ENCODE measurements at places on chromosomes 11 and 22.

DNA sequence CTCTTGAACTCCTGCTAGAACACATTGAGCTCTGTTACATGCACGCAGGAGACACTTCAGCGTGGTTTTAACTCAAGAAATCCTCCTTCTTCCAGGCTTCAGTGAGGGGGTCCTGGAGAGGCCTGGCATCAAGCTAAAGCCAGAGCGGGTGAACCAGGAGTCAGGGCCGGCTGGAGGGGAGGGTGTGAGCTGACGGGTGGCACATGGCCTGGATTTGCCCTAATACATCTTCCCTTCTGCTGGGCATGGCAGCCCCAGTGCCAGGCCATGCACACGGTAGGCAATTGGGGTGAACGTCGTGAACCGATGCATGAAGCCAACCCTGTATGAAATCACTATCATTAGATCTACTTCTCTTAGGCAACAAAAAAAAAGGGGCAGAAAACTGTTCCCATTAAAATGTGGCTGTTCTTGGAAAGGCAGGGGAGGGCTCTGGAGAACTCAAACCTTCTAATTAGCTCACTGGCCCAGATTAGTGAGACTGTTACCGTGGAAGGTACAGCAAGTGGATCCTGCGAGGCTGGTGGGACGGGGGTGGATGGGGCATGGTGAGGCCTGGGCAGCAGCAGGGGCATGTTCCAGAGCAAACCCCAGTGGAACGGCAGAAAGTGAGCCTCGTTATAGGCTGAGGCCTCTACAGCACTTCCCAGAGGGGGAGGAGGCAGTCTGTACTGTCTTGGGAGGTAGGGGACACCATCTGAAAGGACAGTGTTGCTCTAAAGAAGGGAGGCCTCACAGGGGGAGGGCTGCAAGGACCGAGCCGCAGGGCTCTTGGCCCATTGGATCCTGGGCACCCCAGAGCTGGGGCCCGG lies 10.6 kb downstream of the IFT27 start:
- no peak for DNase-seq

GRCh38 chr11:130218501-130219070 lies 59.0 kb downstream of the ST14 start:
- no peak for DNase-seq

DNA sequence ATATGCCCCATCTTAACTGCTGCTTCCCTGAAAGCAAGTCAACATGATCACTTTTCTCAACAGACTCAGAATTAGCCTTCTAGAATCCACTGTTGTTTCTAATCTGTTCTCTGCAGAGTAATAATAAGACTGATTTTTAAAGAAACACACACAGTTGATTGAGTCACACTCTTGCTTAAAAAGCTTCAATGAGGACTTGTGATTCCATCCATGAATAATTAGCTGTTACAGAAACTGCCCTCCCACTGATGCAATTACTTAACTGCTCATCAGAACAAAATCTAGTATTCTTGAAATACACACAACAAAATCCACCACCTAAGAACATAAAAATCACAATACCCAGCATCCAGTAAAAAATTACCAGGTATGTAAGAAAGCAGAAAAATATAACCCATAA lies 100.5 kb upstream of the TIMP3 start:
- DNase-seq, result no peak

- no peak for DNase-seq
Observed at GRCh38 chr22:37421468-37421877, 5.8 kb downstream of the ELFN2 start.

DNA sequence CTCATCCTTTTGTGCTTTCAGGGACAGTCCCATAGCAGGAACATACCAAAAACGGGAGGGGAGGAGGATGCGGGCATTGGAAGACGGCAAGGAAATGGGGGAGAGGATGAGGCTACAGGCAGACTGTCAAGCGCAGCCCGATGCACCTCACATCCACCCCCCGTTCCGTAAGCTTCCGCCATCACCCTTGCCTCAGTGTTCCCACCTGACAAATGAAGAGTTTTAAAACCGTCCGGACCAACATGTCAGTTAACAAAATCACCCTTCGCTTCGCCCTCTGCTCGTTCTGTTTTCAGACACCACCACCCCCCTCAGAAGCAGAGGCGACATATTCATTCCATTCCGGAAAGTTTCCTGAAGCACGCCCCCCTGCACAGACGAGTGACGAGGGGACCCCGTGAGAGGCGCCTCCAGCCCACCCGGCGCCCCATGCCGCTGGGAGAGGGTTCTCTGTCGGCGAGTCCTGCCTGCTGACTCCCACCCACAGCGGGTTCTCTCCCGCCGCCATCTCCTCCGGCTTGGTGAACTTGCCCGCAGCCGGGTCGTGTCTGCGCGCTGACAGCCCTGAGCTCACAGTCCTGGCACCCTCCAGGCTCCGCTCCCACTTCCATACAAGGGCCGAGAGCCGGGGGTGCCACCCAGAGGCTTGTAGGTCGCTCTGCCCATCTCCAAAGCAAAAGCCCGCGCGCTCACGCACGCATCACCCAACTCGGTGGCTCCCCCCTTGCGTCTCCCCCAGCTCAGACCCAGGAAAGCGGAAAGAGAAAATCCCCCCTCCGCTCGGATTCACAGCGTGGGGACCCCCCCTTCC lies 1.5 kb downstream of the IGSF9B start:
- DNase-seq, result no peak

DNA sequence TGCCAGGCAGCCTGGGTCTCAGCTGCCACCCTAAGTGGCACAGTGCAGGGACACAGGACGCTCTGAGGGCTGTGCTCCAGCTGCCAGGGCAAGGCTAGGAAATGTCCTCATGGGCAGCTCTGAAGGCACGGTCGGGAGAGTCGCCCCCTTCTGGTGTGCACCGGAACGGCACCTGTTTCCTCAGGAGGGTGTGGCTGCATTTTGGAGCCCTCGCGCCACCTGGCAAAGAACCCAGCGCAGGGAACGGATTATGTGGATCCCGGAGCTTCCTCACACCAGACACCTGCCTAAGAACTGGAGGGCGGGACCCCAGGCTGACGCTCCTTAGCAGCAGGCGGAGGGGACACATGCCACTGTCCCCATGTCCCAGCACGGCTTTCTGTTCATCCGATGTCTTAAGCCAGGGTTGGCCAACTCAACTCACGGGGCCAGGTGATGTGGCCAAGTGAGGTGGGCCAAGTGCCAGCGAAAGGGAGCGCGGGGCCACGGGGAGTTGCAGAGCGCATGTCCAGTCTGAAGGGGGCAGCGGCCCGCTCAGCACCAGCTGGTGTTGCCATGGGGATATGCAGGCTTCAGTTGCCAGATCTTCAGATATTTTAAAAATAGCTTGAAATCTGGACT lies 5.1 kb upstream of the SLC22A8 start:
- no peak for DNase-seq

- no peak for DNase-seq
Observed at GRCh38 chr11:95360377-95361075, 129.5 kb upstream of the SESN3 start.

- no peak for DNase-seq
Observed at GRCh38 chr11:92447586-92447985, 223.0 kb downstream of the FAT3 start.

DNA sequence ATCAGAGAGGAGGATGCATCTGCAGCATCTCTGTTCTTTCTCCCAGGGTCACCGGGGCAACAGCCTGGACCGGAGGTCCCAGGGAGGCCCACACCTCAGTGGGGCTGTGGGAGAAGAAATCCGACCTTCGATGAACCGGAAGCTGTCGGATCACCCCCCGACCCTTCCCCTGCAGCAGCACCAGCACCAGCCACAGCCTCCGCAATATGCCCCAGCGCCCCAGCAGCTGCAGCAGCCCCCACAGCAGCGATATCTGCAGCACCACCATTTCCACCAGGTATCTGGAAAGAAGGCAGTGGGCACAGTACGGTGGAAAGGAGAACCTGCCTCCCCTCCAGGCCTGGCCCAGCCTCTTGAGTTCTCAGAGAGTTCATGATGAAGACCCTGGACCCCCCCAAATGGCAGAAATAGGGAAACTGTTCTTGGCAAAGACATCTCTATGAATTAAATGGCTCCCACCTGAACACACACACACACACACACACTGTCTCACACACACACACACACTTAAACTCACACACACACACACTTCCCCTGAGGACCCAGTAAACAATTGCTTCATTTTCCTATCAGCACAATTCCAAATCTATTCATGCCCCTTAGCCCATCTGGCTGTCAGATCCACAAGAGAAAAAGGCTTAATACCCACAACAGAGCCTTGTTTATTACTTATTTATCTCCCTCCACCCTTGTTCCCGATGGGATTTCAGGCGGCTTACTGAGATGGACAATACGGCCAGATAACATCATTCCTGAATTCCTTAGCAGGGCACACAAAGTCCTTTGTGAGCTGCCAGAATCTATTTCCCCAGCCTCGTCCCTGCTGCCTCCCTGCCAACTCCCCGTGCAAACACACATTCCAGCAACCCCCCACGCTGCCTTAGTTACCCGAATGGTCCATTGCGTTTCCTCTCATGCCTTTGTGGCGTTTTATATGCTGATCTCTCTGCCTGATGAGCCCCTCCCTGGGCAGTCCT lies 8.1 kb downstream of the TMA7B start:
- no peak for DNase-seq

DNA sequence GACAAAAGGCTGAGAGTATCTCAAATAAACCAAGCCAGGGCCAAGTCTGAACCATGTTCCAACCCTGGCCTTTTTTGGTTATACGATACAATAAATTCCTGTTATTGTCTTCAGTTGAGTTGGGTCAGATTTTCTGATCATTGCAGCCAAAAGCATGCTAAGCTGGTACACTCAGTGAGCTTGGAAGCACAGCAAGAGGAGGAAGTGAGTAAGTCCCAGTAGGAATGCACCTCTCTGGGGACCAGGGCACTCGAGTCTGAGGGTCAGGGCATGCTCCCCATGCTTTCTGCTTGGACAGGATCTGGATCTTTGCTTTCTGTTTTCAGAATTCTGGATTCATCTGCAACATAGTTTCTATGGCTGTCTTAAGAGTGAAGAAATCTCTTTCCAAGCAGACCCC lies 73.1 kb downstream of the TMPRSS5 start:
- DNase-seq, result no peak

DNA sequence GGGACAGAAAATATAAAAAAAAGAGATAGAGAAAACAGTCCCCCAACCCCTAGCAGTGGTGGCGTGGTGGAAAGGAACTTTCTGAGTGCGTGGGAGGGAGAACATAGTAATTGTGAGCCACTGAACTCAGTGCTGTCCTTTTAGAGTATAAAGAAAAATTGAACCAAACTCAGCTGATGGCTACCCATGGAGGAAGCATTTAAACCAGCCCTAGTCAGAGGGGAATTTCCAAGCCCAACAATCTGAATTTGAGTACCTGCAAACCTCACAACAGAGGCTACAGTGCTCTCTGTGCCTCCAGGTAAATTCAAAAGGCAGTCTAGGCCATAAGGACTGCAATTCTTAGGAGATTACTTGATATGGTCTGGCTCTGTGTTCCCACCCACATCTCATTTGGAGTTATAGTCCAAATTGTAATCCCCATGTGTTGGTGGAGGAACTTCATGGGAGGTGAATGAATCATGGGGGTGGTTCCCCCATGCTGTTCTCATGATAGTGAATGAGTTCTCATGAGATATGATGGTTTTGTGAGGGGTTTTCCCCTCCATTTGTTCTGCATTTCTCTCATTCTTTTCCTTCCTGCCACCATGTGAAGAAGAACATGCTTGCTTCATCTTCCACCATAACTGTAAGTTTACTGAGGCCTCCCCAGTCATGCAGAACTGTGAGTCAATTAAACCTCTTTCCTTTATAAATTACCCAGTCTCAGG lies 687.8 kb downstream of the FAM181B start:
- DNase-seq, result no peak

DNA sequence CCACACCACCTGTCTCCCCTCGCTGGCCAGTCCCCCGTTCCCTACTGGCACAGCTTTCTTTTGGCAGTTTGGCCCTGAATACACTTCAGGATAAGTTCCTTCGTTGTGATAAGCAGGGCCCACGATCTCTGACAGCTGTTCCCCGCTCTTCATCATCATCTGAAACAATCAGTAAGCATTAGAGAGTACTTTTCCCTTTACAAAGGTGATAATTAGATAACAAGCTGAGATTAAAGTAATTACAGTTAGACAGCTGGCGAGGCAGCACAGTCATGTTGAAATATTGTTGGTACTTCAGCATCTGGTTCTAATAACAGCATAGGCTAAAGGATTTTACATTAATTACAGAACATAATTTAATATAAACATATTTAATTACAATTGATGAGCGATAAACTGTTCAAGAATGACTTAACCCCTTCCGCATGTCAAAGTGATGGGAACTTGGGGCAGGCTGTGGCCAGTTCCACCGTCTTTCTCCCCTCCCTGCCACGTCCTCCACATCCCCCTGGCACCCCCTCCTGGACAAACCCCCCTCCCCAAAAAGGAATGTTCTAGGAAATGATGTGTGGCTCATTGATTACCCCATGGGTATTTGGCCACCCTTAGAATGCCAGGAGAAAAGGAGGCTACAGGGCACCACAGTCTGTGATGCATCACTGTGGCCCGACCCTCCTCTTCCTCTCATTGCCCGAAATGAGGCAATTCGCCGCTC lies 134.9 kb downstream of the RCN1 start:
- DNase-seq, result no peak

GRCh38 chr11:92387859-92388258 lies 163.2 kb downstream of the FAT3 start:
- no peak for DNase-seq

DNA sequence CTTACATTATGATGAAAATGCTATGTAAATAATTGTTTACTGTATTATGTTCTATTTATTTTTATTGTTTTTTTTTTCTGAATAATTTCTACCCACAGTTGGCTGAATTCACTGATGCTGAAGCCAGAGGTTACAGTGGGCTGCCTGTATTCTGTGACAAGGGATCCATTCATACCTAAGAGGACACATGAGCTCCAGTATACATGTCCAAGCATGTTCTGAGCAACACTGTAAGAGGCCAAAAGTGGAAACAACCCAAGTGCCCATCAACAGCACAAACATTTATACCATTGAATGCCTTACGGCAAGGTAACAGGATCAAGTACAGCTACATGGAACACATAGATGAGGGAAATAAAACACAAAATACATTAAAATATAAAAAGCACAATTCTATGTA lies 1.4 kb upstream of the SRSF8 start:
- no peak for DNase-seq

DNA sequence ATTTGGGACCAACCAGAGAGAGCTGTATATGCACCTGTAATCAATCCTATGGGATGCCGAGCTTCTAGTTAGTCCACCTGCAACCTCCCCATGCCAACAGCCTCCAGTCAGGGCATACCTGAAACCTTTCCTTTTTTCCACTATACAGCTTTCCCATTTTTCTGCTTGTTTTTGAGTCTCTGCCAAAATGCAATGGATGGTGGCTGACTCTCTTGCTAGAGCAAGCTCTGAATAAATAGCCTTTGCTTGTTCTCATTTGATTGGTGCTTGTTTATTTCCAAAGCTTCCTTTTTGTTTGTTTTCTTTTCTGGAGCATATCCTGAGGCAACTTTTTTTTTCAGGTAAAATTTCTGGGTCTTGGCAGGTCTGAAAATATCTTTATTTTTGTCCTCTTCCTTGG lies 58.0 kb upstream of the PLET1 start:
- DNase-seq, result no peak

DNA sequence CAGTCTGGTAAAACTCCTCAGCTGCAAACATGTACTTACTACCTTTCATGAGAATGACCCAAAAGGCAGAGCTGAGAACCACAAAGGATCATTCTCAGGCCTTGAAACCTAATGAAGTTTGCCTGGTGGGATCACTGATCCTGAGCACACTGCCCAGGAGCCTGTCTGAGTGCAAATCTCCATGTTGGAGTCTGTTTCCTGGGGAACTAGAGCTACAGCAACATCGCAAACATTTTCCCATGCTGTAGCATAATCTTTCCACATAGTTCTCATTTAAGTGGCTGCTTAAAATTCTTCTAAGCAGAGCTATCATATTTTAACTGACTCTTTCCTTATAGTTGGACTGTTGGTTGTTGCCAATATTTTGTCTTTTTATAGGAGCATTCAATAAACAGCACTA lies 58.5 kb downstream of the GUCY1A2 start:
- no peak for DNase-seq
